MCF 10A (cell line): ENCODE measurements at places on chromosomes 11 and 22. TPM values are rescaled to one million over a fixed set of nuclear protein-coding genes. Genes with fewer than 3 reads are reported as not detected.
A peak's percentile ranks its signal among the peaks of the same experiment; 100 is the strongest.

DNA sequence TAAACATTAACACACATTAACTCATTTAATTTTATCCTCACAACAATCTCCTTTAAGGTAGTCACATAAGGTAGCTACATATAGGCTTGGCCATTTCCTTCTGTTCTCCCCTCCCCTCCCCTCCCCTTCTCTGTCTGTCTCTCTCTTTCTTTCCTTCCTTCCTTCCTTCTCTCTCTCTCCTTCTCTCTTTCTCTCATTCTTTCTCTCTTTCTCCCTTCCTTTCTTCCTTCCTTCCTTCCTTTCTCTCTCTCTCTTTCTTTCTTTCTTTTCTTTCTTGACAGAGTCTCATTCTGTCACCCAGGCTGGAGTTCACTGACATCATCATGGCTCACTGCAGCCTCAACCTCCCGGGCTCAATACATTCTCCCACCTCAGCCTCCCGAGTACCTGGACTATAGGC lies 22.3 kb upstream of the NUP160 start:
- DNase-seq: no peak

The CD81 gene
- 183 and 187 TPM in 2 replicates for total RNA-seq

GRCh38 chr11:7555052-7555699 lies 41.4 kb downstream of the PPFIBP2 start:
- no peak for DNase-seq

GRCh38 chr11:26841818-26842473 lies 120.1 kb upstream of the SLC5A12 start:
- DNase-seq: peak; percentile 17

- DNase-seq: no peak
These were observed 104.1 kb downstream of the MPPED1 start for GRCh38 chr22:43515902-43516301.

- peak; percentile 73 for DNase-seq
These were observed 20.5 kb upstream of the CELSR1 start for GRCh38 chr22:46557736-46558480.

The HEPHL1 gene
- not detected in 2 replicates for total RNA-seq
